Foreskin fibroblast (primary cell): ENCODE measurements at places on chromosomes 1 and 21.
A peak's percentile ranks its signal among the peaks of the same experiment; 100 is the strongest.

DNA sequence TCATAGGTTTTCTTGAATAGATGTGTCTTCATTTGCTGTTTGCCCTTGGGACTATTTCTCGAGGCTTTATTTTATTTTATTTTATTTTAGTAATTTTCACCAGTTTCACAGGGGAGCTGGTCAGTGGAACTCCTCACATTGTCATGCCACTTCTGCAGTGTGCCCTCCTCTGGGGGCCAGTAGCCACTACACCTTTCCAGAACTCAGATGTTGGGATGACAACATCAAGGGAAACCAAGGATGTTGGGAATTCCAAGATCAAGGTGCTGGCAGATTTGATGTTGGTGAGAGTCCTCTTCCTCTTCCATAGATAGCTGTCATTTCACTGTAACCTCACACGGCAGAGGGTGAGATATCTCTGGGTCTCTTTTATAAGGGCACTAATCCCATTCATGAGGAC is 35.5 kb downstream of the SLC26A9 start:
- peak; percentile 63 for DNase-seq

- no peak for DNase-seq
Observed at GRCh38 chr1:247475793-247476192, 17.9 kb upstream of the OR2B11 start.

GRCh38 chr1:201053155-201053860 is 29.8 kb upstream of the KIF21B start:
- DNase-seq, result no peak

DNA sequence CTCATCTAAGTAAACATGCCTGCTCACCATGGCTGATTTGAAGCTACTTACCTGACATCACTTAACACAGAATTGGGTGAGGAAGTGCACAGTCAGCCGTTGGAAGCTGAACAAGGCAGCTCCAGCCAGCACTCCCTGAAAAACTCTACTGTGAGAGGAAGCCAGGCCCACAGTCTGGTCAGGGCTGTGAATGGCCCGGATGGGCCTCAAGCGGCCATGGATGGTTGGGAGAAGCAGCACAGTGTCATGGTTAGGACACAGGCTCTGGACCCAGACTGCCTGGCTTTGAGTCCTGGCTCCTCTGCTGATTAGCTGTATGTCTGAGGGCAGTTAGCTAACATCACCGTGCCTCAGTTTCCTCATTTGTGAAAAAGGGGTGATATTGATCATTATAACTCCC is 267.8 kb downstream of the GRIK3 start:
- DNase-seq, result no peak
